ENCODE measurements at places on chromosomes 4 and X.

DNA sequence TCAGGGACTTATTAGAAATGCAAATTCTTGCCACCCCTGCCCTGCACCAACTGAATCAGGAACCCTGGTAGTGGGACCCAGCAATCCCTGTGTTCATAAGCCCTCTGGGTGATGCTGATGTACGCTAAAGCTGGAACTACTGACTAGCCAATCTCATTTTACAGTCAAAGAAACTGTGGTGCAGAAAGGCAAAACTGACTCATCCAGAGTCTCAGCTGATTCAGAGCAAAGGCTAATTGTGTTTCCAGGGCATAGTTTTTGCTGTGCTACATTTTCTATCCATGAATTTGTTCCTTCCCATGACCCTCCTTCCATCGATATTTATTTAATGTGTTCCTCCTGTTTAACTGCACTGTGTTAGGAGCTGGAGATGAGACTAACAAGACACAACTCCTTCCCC, 207.5 kb downstream of the REPS2 start:
- no peak for DNase-seq

DNA sequence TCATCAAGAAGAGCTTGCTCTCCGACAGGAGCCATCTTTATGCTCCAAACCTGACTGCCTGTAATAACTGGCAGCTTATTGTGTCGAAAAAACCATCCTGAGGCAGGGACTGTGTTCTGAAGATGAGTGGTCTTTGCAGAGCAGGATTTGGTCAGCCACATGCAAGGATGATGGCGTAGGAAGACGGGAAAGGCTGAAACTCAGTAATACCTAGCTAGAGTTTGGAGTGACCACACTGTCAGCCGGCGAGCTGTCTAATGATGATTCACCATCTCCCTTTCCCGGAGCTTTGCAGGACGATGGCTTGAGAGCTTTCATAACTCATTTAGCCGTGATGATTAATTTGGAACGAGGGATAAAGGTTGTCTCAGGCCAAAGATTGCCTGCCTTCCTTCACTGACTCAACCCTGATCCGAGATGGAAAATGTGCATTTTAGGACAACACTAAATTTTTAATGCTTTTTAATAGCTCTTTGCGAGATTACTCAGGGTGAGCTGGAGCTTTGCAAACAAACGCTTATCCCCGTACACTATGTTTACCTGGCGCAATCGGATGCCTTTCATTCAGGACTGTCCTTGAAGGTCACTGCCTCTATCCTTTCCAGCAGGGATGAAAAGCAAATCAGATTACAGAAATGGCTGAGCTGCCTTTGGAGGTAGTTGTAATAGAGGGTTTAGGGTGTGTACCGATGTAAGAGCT, 288.5 kb downstream of the ASMT start:
- DNase-seq = no peak

DNA sequence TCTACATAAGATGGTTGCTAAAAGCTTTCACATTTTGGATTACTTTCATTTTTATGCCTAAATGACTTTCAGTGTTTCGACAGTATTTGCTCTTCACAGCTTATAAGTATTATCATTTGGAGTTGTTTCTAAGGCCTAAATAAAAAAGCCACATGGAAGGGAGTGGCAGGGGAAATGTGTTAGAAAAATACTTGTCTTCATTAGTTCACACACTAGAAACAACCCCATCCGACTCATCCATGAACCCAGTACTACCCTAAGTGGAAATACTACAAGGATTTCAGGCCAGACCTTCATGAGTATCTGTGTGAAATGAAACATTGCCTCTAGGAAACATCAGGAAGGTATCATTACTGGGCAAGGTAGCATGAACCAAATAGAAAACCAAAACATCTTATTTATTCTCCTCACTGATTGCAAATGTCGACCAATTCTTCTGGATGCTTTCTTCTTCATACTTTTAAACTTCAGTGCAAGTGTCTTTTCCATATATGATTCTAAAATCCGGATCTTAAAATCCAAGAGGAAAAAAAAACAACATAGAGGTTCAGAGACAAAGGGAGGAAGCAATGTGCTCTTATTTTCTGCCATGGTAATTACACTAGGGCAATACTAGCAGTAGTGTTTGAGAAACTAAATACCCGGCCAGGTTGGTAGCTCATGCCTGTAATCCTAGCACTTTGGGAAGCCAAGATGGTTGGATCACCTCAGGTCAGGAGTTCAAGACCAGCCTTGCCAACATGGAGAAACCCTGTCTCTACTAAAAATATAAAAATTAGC, 349.4 kb downstream of the ARHGAP24 start:
- no peak for DNase-seq

DNA sequence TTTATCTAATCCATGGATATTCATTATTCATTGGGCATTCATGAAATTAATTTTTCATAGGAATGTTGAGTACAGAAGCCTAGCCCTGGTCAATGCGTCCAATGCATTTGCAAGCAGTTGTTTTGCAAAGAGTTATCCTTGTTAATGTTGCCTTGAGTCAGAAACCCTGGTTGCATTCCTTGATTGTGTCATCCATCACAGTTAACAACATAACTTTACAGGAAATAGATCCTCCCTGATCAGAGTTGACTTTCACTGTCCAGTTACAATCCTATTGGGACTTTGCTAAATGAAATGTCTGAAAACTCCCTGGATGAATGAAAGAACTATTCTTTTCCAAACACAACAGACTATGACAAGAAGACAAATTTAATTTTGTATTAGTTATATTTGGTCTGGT, 924.3 kb upstream of the SLIT2 start:
- DNase-seq = no peak

DNA sequence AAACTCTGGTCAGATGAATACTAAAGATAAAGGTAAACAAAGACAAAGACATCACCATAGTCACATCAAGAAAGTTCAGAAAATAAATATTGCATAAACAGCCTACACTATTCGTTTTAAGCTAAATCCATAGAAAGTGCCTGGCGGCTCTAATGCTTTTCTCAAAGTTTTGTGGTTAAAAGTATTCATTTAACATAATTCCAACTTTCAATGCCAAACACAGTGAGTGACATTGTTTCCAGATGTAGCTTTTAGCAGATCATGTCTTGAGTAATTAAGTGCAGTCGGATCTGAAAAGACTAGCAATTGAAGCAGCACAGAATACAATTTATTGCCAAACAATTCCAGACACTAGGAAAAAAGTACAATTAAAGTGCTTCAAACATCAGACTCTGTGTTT, 287.1 kb upstream of the ADGRL3 start:
- DNase-seq = no peak

GRCh38 chr4:138049355-138049754, 192.8 kb downstream of the SLC7A11 start:
- no peak for DNase-seq

DNA sequence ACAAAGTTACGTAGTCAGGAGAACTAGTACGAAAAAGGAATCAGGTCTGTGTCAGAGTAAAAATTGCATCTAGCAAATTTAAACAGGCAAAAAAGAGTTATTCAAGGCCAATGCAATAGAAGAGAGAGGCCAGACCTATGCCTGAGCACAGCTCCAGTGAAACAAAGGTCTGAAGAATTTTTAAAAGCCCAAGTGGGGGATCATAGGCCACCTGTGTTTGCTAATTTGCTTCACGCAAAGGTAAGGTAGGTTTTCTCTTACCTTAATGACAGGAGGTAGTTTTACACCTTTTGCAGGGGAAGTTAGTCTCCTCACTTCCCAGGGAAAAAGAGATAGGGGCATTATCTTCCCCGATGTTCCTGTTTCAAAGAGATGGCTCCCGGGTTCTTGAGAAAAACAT, 448.6 kb upstream of the TECRL start:
- no peak for DNase-seq

DNA sequence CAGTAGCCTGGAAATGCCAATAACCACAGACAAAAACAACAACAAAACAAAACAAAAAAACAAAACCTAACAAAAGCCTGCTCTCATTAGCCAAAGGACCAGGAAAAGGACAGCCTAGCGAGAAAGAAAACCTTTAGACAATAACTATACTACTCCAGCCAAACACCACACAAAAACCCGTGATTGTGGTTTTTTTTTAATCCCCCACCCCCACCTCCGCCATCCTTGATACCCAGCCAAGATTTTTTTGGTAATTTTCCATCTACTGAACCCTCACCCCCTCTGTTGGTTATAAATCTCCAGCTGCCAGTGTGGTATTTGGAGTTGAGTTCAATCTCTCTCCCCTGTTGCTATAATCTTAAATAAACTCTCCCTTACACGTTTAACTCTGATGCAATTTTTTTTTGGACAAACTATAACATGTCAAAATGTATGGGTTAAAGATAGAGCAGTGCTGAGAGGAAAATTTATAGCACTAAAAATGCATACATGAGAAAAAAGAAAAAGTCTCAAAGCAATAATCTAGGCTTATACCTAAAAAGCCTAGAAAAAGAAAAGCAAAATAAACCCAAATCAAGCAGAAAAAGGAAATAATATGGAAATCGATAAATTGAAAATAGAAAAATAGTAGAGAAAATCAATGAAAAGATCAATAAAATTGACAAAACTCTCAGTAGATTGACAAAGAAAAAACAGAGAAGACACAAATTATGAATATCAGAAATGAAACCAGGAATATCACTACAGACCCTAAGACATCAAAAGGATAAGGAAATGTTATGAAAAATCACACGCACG, 83.7 kb downstream of the NAT8L start:
- DNase-seq = no peak

- no peak for DNase-seq
These were observed 29.9 kb upstream of the CXXC4 start for GRCh38 chr4:104524591-104524990.

DNA sequence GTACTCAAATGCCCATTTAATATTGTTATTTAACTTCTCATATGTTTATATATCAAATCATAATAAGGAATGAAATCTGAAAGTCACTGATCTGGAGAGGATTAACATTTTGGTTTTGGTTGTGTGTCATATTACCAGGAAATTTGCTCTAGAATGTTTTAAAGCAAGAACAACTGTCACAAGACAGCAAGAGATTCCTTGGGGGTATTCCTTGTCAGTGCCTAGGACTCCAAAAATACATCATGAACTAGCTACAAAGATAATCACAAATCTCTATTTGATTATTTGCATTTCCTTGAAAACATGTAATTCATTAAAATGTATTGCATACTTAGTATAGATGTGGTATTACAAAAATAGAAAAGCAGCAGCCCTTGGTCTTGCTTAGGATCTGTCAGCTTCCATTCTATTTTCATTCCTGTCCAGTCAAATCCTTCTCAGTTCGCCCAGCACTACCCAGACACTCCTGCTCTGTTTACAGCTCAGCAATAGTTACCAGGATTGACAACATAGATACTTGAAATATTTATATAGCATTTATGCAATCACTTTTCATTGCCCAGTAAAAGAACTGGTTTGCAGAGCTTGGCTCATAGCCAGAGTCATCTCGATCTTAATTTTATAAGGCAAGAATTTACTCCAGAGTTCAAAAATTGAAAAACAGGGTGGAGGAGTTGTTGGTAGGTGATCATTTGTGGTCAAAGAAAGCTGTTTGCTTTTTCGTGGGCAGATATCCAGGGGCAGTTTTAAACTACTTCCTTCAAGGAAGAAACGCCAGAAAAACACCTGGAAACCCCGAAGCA, 9.2 kb upstream of the BMP3 start:
- DNase-seq = no peak

DNA sequence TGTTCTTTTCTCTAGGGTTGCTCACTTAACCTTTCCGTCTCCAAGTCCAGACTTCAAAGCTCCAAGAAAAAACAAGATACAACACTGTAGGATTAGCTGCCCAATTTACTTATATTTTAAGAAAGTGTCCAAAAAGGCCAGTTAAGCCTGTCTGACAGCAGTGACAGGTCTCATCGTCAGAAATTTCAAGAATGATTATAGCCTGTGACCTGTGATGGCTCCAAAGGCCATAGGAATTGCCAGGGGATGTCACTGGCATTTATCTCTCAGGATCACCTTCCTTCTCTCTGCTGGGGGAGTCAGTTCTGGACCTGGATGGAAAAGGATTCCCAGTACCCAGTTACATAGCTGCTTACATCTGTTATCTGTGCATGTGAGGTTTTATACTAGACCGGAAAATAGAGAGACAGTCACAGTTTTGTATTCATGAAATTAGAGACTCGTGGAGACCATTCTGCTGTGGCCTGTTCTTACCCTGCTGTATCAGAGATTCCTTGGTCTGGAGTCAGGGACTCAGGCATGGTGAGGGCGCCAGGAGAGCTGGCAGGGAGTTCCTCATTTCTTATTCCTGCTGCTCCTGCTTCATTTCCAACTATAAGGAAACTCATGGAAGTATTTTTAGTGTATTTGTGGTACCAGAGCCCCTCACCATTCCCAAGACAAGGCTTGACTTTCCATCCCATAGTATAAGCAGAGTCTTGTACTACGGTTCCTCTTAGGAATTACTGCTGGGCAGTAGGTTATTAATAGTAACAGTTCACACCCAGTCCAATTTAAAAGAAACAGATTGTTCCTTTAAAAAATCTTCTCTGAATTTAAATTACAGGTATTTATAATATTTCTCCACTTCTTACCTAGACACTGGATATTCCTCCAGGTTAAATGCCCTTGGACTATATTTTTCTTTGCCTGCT, 220.8 kb downstream of the SHROOM3 start:
- no peak for DNase-seq

- DNase-seq = no peak
These were observed 30.7 kb downstream of the ARHGEF9 start for GRCh38 chrX:63754136-63754859.

DNA sequence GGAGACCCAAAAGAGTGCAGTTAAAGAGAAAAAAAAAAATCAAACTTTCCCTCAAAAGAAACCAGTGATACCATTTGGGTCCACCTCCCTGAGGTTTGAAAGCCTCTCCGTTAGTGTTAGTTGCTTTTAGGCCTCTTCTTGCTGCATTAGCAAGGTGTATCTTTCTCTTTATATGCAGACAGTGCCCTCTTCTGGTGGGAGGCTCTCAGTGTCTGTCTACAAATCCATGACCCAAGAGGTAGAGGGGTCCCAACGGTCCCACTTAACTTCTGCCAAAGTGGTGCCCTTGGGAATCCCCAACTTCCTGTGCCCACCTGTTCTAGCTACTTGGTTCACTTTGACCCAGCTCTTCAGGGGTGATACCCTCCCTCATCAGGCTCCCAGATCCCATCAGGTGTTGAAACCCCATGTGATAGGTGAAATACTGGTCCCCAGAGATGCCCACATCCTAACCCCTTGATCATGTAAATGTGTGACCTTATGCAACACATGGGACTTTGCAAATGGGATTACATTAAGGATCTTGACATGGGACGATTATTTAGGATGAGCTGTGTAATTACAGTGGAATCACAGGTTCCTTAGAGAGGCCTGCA, 63.7 kb upstream of the CD99 start:
- no peak for DNase-seq

DNA sequence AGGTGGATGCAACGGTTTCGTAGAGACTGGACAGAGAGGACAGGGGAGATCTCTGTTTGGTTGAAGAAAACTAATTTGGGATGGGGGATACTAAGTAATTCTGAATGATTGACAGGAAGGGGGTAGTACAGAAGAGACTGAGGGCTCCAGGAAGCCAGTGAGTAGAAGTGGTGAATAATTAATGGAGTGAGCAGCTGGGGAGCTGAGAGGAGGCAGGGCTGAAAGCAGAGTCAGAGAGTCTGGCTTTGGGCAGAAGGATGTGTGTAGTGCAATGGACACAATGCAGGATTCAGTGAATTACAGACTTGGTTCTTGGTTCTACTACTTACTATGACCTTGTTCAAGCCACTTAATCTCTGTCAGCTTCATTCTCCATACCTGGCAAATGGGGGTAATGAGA, 161.7 kb downstream of the RBMX2 start:
- DNase-seq = no peak

- DNase-seq = no peak
These were observed 86.3 kb upstream of the MAML3 start for GRCh38 chr4:140240237-140240636.

- DNase-seq = no peak
These were observed 39.3 kb upstream of the MXD4 start for GRCh38 chr4:2301225-2301642.

- DNase-seq = no peak
These were observed 213.8 kb upstream of the LDB2 start for GRCh38 chr4:17112292-17112659.

Measured in right hindlimb (tissue), 1 donor.